Stomach (tissue), 19 donors: ENCODE measurements at places on chromosomes 2 and 18. TPM values are rescaled to one million over a fixed set of nuclear protein-coding genes. Genes with fewer than 3 reads are reported as not detected.

GRCh38 chr2:41000374-41000773 lies 548.5 kb upstream of the SLC8A1 start:
- no peaks in the 10 kb centered on the region for H3K4me1 ChIP-seq
- H3K27me3 ChIP-seq = no peaks in the 10 kb centered on the region
- no peak overlapping the region for H3K27ac ChIP-seq
- no peak overlapping the region for H3K4me3 ChIP-seq
- H3K36me3 ChIP-seq = no peaks in the 10 kb centered on the region

Gene TNFAIP6
- 0.73 TPM for polyA plus RNA-seq

Gene HOXD3
- 0.44 TPM for polyA plus RNA-seq

Gene GALNT14
- 0.93 TPM for polyA plus RNA-seq

- no peaks in the 10 kb centered on the region for H3K27me3 ChIP-seq
- H3K27ac ChIP-seq = no peak overlapping the region
- no peaks in the 10 kb centered on the region for H3K36me3 ChIP-seq
- DNase-seq = no peak
These were observed 129.4 kb downstream of the TCF4 start for GRCh38 chr18:55458456-55459203.

Gene CTAGE1
- not detected for polyA plus RNA-seq

Gene DCC
- not detected for polyA plus RNA-seq

- H3K4me3 ChIP-seq = no peak overlapping the region
- no peak for DNase-seq
- H3K27ac ChIP-seq = no peak overlapping the region
- no peaks in the 10 kb centered on the region for H3K36me3 ChIP-seq
These were observed 15.0 kb upstream of the DSG1 start for GRCh38 chr18:31302991-31303390.

DNA sequence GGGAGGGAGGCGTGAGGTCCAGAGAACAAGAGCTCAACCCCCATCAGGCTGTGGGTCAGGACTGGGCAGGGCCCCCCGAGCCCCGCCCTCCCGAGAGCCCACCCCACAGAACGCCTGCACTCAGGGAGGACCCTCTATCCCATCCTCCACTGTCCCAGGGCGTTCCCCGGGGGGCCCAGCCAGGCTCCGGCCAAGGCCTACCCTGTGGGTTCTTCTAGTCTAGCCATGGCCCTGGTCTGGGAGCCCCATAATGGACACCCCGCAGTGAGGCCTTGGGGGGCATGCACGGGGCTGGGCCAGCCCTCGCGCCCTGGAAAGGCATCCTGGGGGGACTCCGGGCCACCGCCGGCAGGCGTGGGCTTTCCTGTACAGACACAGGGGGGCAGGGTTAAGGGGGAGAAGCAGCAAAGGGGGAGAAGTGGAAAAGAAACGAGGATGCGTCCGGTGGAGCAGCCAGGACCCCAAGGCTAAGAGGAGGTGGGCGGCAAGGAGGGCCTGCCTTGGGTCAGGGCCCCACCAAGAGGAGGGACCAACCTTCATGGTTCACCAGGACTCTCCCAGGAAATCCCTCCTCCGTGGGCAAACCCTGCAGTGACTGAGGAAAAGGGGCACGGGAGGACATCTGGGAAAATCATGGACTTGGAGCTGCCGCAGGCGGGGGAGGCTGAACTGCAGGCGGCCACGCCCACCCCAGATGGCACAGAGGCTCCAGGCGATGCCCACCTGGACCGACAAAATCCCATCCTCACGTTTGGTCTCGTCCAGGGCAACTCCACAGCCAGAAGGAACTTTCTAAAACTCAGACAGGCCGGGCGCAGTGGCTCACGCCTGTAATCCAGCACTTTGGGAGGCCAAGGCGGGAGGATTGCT lies 2.7 kb upstream of the CROCC2 start:
- H3K36me3 ChIP-seq = no peaks in the 10 kb centered on the region
- DNase-seq = no peak
- H3K4me3 ChIP-seq = no peak overlapping the region

DNA sequence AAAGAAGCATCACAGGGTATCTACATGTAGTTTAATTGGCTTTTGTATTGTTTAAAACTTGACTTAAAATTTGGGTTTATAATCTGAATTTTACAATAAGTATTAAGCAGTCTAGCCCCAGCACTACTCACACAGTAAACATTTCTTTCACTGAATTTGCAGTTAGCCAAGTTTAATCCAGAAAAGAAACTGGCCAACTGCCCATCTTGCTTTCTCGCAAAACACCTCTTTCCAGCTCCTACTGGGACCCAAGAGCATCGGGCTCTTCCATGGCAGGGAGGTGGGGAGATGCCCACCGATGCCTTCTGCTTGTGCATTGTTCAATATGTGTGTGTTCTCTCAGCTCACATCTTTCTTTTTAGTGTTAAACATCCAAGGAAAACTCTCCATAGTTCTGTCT lies 212.8 kb upstream of the BOD1L2 start:
- H3K4me1 ChIP-seq = no peaks in the 10 kb centered on the region
- no peak for DNase-seq
- no peak overlapping the region for H3K4me3 ChIP-seq
- no peak overlapping the region for H3K27ac ChIP-seq

Gene FAM98A
- polyA plus RNA-seq = 18.1 TPM

Gene OTOF
- 0.06 TPM for polyA plus RNA-seq

DNA sequence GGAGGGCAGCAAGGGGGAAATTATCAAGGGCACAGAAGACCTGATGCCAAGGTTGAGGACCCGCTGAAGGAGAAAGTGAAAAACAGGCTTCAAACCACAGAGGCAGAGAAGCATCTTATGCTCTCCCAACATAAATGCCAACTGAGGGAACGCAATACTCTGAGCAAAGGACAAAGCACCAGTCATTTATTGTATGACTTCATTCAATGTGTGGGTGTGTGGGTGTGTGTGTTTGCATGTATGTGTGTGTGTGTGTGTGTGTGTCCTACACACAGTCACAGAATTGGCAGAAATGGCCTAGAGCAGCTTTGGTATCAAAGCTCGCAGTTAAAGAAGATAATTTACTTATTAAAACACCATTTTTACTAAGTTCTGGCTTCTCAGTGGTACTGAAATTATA lies 51.4 kb downstream of the UXS1 start:
- H3K4me3 ChIP-seq = no peak overlapping the region
- no peaks in the 10 kb centered on the region for H3K27me3 ChIP-seq
- H3K36me3 ChIP-seq = peaks cover 9% of the 10 kb centered on the region
- H3K27ac ChIP-seq = no peak overlapping the region
- H3K4me1 ChIP-seq = peaks cover 42% of the 10 kb centered on the region

DNA sequence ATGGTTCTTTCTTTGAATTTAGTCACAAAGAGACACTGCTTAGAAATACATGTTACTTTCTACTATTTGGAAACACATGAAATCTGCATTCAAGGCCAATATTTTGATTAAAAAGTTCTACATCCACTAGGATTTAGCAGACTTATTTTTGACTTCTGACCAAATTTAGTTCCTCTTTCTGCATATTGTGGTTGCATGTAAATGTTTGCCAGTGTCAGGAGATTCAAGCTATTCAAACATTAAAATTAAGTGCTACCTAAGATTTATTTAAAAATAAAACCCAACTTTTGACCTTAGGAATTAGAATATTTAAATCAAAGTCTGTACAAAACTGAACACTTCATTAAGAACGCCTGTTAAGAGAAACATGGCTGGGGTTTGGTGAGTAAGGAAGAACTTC lies 891.1 kb downstream of the CPS1 start:
- H3K4me1 ChIP-seq = peaks cover 3% of the 10 kb centered on the region
- DNase-seq = no peak
- no peaks in the 10 kb centered on the region for H3K27me3 ChIP-seq
- H3K4me3 ChIP-seq = no peak overlapping the region
- H3K36me3 ChIP-seq = no peaks in the 10 kb centered on the region

Gene ST3GAL5
- 5.2 TPM for polyA plus RNA-seq

Gene HRH4
- polyA plus RNA-seq = 0.03 TPM

Gene GREB1
- polyA plus RNA-seq = 1.5 TPM

Gene PKDCC
- 15.4 TPM for polyA plus RNA-seq

DNA sequence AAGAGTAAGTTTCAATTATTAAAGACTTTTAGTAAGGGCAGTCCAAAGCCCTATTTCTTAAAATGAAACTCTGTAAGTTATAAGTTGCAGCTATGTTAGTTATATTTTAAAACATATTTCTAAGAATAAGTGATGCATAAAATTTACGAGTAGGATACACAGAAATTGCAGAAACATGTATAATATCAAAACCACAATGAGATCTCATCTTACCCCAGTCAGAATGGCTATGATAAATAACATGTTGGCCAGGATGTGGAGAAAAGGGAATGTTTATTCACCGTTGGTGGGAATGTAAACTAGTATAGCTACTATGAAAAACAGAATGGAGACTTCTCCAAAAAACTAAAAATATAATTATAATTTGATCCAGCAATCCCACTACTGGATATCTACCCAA lies 201.2 kb downstream of the CBLN2 start:
- no peak overlapping the region for H3K27ac ChIP-seq
- no peak for DNase-seq
- no peaks in the 10 kb centered on the region for H3K4me1 ChIP-seq

Gene CD8A
- polyA plus RNA-seq = 1.3 TPM
